ENCODE measurements at places on chromosomes 7 and 10.
A peak's percentile ranks its signal among the peaks of the same experiment; 100 is the strongest.

DNA sequence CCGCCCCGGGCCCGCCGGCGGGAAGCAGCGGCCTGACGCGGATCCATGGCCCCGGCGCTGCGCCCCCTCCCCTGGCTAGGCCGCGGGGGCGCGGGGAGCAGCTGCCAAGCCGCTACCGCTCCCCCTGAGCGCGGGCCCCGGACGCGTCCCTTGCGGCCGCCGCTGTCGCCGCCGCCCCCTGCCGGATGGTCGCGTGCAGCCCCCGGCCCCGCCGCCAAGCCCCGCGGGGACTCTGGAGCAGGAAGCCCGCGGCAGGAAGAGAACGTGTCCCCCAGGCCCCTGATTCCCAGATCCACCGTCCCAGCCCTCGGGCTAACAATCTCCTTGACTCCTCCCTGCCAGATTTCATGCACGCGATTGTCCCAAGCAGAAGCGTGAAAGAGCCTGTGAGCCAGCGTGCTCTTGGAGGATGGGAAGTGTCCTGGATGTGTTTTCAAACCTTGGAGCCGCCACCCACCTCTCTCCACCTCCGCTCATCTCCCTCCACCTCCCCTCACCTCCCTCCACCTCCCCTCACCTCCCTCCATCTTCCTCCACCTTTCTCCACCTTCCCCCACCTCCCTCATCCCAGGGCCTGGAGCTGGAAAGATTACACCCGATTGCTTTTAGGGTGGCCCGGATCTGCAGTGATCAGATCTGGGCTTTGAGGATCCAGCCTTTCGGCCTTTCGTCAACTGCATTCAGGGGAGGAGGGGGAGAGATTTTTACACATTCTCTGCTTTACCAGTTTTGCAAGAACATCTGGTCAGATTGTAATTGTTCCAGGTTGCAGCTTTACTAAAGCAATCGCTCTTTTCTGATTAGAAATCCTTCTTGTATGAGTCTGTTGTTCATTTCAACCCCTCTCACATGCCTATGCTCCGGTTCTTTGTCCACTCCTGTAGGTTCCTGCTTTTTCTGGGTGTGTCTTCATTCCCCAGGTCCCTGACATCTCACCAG is 570 bp upstream of the PRTFDC1 start:
- DNase-seq, result peak; percentile 41

GRCh38 chr7:139016931-139017511 is 18.8 kb downstream of the ZC3HAV1L start:
- DNase-seq, result peak; percentile 44

DNA sequence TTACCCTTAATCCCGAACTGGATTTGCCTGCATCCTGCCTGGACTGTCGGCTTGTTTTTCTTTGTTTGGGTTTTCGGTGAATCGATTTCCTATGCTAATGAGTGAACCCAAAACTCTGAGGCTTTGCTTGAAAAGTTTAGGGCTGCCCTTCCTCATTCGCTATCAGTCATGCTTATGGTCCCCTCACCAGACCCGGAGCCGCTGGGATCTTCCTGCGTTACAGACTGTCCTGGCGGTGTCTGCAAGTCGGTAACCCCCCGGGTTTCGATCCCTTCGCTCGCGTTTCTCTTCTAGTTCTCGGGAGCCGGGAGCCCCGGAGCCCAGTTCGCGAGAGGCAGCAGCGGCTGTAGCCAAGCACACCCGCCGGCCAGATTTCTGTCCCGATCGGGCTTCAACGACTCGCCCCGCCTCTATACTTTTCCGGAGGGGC is 2.2 kb downstream of the EMX2 start:
- no peak for DNase-seq

DNA sequence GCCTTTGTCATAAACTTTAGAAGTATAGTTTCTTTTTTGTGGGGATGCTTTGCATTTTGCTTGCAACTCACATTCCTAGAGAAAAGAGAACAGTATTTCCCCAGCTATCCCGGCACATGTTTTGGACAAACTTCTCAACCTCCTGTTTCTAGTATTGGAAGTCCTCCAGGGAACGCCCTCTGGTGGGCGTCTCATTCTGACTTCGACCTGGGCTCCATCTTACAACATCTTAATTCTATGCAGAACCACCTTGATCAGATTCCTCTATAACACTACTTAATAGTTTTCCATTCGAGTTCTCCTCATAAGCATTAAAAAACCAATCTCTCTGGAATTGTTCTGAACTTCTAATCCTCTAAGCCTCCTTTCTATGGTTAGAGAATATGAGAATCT is 139.5 kb upstream of the FZD8 start:
- DNase-seq, result no peak

DNA sequence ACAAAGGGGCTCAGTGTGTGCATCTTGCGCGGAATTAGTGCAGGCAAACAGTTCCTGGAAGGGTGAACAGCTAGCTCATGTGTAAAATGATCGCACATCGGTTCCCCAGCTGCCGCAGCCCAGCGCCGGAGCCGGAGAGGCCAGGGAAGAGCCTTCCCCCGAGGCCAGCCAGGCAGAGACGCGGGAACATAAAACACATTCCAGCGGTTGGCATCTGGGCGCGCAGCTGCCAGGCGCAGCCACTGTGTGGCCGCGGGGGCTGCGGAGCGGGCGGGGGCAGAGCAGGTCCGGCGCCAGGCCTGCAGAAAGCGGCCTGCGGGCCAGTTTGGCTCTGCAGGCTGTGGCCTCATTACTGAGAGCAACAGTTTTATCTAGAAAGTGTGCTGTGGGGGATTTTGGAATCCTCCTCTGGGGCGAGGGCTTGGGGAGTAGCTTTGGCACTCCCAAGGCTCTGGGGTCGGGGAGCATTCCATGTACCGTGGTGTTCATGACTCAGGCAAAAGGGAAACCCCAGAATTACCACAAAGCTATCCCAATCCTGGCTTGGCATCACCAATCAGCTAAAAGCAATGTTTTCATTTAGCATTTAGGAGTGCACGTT is 74.3 kb downstream of the SAMD9 start:
- DNase-seq, result peak; percentile 93

DNA sequence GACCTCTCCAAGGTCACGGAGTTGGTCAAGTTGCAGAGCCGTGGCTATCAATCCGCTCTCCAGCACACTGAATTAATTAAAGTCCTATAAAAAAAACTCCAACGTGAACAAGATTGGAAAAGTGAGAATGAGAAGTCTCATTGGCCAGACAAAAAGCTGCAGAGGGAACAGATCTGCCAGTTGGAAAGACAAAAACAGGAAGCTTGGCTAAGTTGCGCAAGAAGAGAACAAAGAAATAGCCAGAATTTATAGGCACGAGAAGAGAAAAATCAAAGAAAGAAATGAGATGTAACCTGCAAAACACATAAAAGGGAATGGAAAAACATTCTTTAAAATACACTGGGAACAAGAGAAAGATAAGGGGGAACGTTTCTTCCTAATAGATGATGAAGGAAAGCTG is 45.7 kb upstream of the CRTAC1 start:
- DNase-seq, result no peak

DNA sequence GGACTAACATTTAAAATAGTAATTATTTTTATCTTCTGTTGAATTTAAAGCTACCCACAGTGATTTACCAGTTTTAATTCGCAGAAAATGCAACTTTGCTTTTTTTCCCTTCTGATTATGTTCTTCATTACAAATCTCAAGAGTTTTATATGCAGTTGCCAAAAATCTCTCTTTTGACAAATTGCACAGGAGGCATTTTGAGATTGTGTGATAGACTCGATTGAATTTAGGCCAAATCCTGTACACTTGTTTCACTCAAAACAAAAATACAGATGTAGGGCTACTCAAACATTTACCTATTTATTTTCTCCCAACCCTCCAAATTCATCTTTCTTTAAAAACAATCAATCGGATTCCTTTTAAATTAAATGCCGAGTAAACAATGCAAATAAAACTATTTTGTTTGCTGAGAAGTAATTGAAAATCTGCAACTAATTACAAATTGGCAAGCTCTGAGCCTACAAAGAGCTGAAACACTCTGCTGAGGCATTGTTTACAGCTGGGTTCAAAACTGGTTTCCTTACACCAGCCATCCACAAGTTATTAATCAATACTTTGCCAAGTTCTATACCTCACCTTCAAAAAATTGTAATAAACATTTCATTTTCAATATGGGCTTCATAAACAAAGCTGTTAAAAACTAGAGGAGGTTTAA is 214.9 kb upstream of the TCF7L2 start:
- DNase-seq, result no peak

DNA sequence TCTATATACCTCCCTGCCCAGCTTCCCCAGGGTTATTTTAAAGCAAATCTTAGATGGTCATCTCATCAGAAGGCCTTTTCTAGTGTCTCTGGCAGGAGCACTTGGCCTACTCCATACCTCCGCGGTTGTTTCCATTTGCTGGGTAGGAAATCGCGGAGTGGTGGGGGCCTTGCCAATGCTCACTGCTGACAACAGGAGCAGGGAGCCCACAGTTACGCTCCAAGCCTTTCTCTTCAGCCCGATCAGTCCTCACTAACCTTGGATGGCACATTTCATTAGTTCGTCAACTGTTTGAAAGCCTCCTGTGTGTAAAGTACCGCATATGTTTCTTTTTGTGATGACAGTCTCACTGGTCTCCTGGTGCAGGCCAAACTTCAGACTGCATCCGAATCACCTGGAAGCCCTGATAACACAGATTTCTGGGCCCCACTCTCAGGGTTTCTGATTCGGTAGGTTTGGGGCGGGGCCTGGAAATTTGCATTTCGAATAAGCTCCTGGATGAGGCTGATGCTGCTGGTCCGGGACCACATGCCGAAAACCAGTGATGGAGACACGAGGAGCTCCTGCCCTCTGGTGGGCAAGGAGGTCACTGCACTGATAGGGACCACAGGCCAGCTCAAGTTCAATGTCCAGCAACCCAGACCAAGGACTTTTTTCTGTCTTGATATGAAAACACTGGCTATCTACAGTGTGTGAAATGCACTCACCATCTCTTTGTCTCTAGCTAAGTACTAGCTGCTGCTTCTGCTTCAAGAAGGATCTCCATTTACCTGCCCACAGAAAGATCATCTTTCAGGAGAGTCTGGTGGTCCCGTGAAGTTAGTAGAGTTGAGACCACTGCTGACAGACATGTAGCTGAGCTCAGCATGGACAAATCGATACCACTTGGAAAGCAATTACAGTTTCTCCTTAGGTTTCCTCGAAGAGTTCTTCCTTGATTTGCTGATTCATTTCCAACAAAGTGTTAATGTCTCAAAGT is 14.0 kb downstream of the LRGUK start:
- peak; percentile 16 for DNase-seq

DNA sequence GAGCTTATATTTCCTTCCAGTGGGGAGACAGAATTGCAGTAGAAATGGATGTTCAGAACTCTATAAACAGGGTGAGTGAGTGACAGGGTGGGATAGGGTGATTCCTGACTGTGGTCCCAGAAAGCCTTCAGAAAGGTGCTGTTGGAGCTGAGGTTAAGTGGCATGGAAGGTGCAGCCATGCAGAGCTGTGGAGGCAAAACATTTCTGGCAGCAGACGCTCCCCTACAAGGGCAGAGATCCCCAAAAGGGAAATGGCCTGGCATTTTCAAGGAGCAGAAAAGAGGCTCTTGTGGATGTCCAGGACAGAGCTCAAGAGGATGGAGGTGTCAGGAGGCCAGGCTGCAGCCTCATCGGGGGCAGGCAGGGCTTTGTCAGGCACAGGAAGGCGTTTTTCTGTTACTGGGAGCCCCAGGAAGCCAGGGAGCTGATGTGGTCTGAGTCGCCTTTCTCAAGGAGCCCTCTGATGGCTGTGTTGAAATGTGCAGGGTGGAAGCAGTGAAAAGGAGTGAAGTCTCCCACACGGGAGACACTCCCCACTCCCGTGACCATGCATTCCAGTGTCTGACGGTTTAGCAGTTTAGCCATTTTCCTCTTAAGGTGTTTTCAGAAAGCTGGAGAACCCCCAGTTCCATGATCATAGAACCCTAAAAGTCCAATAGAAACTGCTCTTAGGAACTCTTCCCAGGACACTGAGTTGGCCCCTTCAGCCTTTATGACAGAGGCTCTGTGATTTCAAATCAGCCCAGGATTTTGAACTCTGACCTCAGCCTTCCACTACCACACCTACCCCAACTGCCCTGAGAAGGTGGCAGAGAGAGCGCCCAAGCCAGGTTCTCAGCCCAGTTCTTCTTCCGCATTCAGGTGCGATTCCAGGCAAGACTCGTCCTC is 96.2 kb downstream of the C10orf105 start:
- DNase-seq, result peak; percentile 20

DNA sequence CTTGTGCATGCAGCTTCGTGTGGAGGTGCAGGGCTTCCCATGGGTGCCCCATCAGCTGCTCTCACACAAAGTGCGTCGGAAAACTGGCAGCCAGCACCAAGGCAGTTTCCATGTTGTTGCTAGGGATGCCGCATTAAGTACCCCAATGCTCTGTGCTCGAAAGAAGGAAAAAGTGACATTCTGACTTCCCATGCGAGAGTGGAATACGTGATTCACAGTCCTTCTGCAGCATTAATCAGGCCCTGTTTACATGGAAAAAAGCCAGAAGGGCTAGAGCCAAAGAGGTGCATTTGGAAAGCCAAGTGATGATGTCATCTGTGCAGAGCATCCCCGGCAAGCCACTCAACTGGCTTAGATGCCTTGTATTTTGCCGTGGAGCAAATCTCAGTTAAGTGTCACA is 258.3 kb downstream of the GATA3 start:
- peak; percentile 87 for DNase-seq
